Activated B cell treated with CpG ODN at 0.5 μM for 24 hours (primary cell): ENCODE measurements at places on chromosomes 4 and X.

GRCh38 chr4:186570193-186570996 is 15.0 kb upstream of the MTNR1A start:
- DNase-seq, result no peak

- DNase-seq, result no peak
These were observed 29.0 kb downstream of the CLDN22 start for GRCh38 chr4:183291070-183291469.

DNA sequence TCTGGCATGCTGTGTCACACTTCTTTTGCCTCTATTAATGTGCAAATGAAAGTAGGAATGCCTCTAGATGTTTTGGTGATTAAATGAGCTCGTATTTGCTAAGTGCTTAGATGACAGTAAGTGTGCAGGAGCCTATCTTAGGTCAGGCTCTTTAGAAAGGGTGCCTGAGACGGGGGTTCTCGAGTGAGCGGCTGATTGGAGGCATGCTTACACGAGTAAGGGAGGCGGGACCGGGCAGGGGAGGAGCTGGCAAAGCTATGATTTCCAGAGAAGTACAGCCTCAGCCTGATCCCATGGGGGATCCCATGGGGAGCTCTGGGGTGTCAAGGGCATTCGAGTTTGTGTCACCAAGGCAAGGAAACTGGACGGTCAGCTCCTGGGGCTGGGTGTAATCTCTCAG is 44.8 kb downstream of the CLDN34 start:
- no peak for DNase-seq

- no peak for DNase-seq
These were observed 18.6 kb downstream of the BLTP1 start for GRCh38 chr4:122170775-122171174.

DNA sequence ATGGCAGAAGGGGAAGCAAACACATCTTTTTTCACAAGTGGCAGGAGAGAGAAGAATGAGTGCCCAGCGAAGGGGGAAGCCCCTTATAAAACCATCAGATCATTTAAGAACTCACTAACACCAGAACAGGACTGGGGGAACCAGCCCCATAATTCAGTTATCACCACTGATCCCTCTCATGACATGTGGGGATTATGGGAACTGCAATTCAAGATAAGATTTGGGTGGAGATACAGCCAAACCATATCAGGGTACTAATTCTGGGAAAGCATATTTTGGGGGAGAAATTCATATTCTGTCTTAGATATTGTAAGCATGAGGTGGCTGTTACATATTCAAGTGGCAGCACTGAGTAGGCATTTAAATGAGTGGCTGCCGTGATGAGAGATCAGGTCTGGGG is 87.8 kb downstream of the RAPGEF2 start:
- no peak for DNase-seq

DNA sequence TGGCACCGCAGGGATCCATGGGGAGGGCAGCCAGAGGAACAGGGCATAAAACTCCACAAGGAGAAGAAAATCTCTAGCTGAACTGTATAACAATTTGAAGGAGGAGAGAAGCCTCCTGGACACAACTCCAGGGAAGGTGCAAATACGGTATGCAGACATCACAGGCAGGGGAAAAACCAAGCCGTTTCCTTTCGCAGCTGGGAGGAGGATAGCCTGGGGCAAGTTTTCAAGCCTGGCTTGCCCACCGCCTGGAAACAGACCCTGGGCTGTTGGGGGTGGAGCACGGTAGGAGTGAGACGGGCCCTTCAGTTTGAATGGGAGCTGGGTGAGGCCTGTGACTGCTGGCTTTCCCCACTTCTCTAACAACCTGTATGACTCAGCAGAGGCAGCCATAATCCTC is 43.4 kb upstream of the TAF9B start:
- no peak for DNase-seq

DNA sequence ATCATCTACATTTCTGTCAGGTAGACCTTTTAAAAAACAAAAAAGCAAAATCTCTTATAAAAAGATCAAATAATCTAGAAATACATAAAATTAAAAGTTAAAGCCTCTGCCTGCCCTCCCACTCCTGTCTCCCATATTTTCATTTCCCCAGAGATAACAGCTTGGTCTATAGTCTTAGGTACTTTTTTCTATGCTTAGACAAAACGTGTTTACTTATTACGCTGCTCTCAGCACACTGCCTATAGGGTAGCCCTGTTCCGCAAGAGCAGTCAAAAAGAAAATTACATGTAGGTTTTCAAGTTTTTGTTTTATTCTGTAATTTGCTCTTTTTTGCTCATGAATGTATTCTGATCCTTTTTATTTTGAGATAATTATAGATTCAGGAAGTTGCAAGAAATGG is 73.3 kb downstream of the TAF1 start:
- DNase-seq, result no peak

GRCh38 chr4:26141051-26141721 is 179.6 kb upstream of the RBPJ start:
- no peak for DNase-seq

DNA sequence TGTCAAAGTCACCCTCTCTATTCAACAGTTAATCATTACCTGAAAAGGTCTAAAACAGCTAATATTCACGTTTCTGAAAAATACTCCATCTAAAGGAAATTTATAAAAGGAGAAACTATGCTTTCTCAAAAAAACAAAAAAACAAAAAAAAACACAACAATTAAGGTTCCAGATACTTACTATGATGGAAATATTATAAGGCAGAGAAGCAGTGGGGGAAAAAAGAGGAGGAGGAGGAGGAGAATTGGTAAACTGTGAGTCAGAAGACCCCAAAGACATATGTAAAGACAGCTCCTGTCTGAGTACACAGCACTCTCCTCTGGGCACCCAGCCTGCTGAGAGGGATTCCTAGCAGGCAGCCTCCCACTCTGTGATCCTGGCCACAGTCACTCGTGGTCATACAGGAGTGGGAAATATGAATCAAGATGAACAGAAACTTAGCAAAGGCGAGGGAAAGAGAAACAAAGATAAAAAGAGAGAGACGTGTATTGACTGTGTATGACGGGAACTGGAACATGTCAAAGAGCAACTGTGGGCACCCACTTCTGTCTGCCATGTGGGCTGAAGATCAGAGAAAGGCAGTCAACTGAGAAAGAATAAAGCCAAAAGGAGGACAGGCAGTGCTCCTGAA is 12.5 kb downstream of the KLHL15 start:
- DNase-seq, result no peak

GRCh38 chr4:68592673-68593072 is 16.6 kb upstream of the UGT2B17 start:
- no peak for DNase-seq

DNA sequence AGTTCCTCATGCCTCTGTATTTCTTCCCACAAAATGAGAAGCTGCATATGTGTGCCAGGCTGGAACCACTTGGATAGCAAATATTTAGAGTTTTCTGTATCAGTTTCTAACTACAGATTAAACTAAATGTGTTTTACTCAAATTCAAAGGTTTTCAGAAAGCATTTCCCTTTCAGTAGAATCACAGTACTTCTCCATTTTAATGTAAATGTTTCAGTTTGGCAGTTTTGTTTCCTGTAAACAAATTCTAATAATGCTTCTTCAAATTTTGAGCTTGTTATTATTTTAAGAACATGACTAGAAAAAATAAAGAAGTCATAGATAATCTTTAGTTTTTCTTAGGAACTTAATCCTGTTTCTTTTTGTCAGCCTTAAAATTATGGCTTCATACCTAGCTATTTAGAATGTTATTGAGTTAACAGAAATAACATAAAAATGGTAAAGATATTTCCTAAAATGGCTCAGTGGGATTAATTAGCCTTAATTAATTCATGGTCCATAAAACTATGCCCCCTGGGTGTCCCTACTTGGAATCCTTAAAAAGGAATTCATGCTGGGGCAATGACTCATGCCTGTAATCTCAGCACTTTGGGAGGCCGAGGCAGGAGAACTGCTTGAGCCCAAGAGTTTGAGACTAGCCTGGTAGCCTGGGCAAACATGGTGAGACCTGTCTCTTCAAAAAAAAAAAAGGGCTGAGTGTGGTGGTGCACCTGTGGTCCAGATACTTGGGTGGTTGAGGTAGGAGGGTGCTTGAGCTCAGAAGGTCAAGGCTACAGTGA is 83.8 kb upstream of the GPR34 start:
- DNase-seq, result no peak

- no peak for DNase-seq
These were observed 31.8 kb upstream of the ACSL1 start for GRCh38 chr4:184857441-184858121.

- no peak for DNase-seq
These were observed 25.2 kb upstream of the FGFR3 start for GRCh38 chr4:1767770-1768366.

- no peak for DNase-seq
These were observed 112.0 kb upstream of the TBL1X start for GRCh38 chrX:9352694-9353411.

DNA sequence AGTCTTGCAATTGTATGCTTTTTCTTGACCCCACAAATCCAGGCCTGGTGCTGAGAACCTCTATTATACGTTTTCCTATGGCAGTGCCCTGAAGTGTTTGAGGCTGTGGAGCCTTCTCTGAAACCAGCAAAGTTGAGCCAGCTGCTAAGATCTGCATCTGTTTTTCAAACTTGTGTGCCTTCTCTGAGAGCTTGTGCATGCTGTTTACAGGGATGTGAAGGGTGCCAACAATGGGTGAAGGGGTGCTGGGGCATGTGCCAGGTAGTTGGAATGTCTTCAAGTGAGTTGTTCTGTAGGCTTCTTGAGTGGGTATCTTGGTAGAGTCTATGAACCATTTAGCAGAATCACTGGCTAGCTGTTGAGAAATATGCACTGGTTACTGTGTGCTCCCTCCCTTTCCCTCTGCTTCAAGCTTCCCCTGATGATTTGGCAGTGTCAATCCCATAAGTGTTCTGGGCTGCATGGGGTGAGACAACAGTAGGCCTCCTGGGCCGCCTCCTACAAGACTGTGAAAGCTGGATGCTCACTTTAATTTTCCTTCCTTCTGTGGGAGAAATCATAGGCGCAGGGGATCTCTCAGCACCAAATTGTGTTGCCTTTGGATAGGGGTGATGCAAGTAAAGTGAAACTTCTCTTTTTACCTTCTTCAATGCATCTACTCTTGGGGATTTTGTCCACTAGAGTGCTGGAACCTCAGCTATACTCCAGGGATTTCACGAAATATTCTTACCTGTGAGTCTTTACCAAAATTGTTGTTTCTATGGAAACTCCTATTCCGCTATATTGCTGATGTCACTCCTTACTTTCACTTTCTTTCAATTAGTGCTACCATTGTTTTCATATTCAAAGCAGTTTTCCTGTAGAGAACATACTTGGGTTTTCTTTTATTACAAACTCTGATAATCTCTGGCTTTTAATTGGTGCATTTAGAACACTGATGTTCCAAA is 30.0 kb downstream of the ITM2A start:
- DNase-seq, result no peak

GRCh38 chrX:12779534-12779933 is 11.7 kb upstream of the PRPS2 start:
- no peak for DNase-seq

GRCh38 chr4:183657564-183657963 is 1.4 kb downstream of the RWDD4 start:
- no peak for DNase-seq

DNA sequence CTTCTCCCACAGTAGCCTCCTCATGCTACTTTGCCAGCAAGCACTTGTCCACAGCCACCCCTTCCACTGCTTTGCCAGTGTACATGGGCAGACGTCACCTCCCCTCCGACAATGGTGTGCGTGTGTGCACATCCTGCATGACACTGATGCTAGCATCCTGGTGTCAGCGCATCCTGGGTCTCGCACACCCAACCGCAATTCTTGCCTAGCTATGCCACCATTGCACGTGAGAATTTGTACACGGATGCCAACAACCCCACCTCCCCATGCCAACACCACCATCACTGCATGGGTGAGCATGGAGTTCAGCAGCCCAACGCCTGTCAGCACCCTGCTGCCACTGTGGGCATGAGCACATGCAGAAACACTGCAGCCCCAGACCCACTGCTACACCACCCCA is 550.0 kb downstream of the STPG2 start:
- DNase-seq, result no peak

GRCh38 chr4:140065393-140065792 is 88.6 kb downstream of the MAML3 start:
- DNase-seq, result no peak

DNA sequence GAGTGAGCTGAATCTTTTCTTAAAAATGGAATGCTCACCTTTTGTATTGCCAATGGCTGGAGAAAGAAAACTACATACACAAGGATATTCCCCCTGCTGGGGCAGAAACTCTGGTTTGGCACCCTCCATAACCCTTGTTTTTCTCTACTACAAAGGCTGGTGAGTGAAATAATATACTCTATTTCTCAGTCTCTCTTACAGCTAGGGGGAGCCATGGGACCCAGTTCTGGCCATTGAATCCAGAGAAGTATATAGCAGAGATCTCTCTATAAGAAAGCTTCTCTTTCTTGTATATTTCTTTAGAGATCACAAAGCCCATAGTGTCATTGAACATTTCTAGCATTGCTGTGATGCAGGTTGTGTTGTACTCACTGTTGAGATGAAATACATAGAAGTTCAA is 49.8 kb downstream of the SMPX start:
- no peak for DNase-seq

- DNase-seq, result no peak
These were observed 737.5 kb upstream of the NDST4 start for GRCh38 chr4:115850799-115851509.

GRCh38 chr4:7172946-7173345 is 19.4 kb upstream of the SORCS2 start:
- no peak for DNase-seq

- DNase-seq, result no peak
These were observed 192.1 kb downstream of the SPRY1 start for GRCh38 chr4:123588631-123589241.

DNA sequence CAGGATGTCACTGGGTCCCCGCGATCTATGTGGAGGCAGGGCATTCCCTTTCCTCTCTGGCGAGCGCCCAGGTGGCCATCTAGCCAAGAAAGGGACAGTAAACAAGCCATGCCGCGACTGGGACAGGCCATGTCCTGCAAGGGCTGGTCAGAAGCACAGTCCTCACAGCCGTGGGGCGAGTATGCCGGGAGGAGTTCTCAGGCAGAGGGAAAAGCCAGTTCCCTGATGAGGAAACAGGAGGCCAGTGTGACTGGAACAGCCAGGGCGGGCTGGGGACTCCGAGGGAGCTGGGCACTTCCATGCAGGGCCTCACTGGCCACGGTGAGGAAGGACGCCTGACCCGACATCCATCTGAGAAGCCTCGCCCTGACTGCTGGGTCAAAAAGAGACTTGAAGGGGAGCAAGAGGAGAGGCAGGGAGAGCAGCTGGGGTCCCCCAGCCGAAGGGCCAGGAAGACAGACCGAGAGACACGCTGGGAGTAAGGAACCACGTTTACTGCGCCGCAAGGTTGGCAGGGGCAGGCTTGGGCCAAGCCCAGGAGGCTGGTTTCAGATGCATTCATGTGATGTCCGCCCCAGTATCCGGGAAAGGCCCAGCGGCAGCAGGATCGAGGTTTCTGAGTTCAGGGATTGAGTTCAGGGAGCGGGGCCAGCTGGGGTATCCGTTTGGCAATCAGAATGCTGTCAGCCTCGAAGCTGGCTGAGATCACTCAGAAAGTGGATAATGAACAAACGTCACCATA is 15.0 kb downstream of the CFAP99 start:
- no peak for DNase-seq

GRCh38 chr4:98222306-98222705 is 38.9 kb upstream of the RAP1GDS1 start:
- DNase-seq, result no peak
